Activated CD4-positive, alpha-beta T cell treated with anti-CD3 and anti-CD28 coated beads, Interleukin-2, amount 50 U/mL, for 24 hours (primary cell): ENCODE measurements at places on chromosomes 11 and 22.

- DNase-seq = no peak
Measured at GRCh38 chr11:4095509-4096230, 1.1 kb downstream of the RRM1 start.

- no peak for DNase-seq
Measured at GRCh38 chr11:112605093-112605666, 344.5 kb upstream of the PLET1 start.

DNA sequence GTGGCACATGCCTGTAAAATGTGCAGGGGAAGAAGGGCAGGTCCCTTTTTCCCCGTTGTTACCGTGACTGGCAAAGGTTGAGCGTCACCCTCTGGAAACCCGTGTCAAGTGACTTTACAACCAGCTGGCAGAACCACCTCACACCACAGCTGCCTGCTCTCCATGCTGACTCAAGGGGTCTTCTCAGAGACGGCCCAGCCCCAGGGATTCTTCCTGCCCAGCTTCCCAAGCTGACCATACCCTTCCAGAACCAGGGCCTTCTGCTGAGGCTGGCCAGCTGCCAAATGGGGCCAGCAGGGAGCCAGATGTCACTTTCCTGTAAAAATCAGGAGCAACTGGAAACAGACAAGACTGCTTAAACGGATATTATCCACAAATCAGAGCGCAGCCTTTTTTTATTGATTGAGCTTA, 6.3 kb downstream of the PC start:
- no peak for DNase-seq

DNA sequence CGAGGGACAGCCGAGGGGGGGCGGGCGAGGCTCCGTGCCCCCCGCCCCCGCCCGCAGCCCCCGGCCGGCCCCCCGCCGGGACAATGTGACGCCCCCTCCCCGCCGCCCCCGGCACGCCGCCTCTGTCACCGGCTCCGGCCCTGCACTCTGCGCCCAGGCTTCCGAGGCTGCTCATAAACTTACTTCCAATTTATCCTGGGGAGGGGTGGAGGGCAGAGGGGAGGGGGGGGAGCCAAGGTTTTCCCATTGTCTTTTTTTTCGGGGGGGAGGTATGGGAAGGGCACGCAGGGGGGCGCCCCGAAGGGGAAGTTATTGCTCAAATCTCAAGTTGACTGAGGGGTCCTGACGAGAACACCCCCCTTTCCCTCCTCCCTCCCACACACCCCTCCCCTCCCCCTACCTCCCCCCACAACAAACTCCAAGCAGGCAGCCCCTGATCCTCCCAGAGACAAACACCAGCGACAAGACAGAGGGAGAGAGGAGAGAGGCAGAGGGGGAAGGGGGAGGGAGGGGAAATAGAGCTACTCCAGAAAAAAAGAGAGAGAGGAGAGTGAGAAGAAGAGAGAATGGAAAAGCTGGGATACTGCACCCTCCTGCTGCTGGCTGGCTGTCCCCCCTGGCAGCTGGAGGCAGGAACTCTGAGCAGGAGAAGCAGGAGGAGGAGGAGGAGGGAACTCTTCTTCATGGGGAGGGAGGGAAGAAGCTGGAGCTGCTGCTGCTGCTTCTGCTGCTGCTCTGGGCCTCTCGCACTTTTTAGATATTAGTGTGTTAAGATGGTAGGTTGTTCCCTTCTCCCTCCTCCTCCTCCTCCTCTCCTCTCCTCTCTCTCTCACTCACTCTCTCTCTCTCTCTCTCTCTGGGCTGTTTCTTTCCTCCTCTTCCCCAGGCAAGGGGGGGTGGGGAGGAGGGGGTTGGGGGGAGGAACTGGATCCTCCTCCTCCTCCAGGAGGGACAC, 631 bp downstream of the PHF21A start:
- peak; percentile 13 for DNase-seq
